Neural progenitor cell (in vitro differentiated cells): ENCODE measurements at places on chromosomes 11 and 22. TPM values are rescaled to one million over a fixed set of nuclear protein-coding genes. Genes with fewer than 3 reads are reported as not detected.

- DNase-seq: peak; percentile 59
These were observed 433.2 kb downstream of the GUCY1A2 start for GRCh38 chr11:106585061-106585460.

- DNase-seq: no peak
These were observed 15.1 kb downstream of the DTX4 start for GRCh38 chr11:59187035-59187434.

DNA sequence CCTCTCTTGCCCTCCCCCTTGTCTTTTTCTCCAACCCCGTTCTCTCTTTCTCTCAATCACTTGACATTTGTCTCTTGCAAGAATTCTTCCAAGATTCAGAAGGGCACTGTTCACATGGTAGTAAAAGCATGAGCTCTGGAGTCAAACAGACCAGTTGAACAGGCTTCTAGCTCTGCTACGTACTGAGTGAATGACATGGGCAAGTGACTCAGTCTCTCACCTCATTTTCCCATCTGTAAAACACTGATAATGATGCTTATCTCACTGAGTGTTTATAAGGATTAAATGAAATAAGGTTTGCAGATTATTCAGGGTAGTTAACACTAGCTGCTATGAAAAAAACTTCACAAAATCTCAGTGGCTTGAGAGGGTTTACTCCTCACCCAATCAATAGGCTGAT, 5.9 kb upstream of the IL10RA start:
- DNase-seq: no peak

DNA sequence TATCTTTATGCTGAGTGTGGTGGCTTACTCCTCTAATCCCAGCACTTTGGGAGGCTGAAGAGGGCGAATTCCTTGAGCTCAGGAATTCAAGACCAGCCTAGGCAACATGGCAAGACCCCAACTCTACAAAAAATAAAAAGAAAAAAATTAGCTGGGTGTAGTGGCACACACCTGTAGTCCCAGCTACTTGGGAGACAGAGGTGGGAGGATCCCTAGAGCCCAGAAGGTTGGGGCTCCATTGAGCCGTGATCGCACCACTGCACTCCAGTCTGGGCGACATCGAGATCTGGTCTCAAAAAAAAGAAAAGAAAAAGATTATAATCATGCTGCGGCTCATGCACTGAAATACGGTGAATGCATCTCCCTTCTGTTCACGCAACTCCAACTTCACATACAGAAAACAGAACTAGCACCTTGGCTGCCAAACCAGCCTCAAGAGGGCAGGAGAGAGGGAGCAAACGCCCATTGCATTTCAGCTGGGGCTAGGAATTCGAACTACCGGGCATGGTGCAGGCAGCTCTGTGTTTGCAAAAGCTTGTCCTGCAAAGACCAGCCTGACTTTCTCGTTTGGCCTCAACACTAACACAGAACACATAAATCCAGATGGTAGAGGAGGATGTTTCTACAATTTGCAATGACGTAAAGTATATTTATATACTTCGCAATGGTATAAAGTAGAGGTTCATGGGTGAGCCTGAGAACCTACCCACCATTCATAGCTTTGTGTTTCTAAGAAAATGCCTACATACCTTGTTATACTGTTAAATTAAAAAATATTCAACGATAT, 6.3 kb upstream of the SYNGR1 start:
- DNase-seq: peak; percentile 75

Gene MYO18B
- total RNA-seq: 0.09 TPM in 1 of 2 replicates, not detected in the other
